ENCODE measurements at places on chromosomes 6 and 20.

GRCh38 chr6:105618247-105618646, 215.4 kb upstream of the PREP start:
- no peak for DNase-seq

- DNase-seq, result no peak
Measured at GRCh38 chr6:120112980-120113379, 763.4 kb upstream of the MAN1A1 start.

GRCh38 chr6:161227004-161227960, 46.6 kb downstream of the AGPAT4 start:
- no peak for DNase-seq

DNA sequence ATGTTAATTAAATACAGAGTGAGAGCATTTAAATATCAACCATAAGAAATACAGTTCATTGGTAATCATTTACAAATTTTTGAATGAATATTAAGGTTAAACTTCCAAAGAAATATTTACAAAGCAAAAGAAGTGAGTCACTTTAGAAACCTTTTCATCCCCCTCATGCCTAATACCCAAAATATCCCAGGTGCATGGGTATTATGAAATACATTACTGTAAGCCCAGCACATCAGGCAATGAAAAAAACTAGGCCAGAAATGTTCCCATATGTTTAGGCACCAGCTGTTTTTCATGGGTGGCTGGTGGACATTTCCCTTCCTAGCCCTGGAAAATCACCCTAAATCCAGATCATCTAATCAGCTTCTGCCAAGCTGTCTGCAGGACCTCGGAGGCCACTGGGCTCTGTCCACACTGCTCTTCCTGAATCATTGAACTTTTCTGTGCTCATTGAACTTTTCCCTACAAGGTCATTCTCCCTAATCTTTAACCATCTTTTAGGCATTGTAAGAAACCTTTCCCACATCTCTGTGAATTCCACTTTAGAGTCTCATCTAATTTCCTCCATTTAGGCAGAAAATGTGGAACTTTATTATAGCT, 145.3 kb upstream of the STXBP5 start:
- DNase-seq, result no peak

GRCh38 chr6:23170049-23170448, 600.7 kb downstream of the HDGFL1 start:
- no peak for DNase-seq

- no peak for DNase-seq
Measured at GRCh38 chr6:130676077-130676772, 151.0 kb upstream of the SMLR1 start.

DNA sequence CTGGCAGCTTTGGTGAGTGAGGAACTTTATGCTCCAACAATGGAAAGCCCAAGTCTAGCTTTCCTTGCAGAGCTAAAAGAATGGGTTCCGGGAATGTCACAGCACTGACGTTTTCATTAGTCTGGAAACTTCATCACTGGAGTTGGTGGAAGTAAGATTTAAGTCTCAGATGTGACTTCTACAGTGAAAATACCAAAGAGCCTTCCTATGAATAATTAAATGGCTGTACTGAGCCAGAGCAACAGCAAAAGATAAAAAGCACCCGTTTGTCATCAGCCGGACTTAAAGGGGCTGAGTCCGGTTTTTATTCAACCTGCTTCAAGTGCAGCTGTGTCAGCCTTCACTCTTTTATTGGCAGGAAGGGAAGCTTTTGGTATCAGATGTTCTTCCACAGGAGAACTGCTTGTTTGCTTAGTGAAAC, 46.5 kb upstream of the SHLD1 start:
- DNase-seq, result no peak

DNA sequence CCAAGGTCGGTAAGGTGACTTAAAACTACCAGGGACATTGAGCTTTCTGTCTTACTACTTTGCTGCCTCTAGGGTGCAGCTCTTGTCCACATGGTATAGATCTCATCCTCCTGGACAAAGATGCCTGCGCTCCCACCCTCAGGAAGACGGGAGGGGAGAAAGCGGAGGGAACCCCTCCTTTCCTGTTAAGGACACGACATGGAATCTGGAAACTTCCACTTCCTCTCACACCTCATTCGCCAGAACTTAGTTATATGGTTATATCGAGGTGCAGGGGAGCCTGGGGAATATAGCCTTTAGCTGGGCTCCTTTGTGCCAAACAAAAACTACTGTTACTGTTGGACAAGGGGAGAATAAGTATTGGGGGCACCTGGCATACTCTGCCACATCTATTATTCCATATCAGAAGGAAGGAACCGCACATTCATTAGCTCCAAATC, 224.3 kb upstream of the TSHZ2 start:
- DNase-seq, result no peak

DNA sequence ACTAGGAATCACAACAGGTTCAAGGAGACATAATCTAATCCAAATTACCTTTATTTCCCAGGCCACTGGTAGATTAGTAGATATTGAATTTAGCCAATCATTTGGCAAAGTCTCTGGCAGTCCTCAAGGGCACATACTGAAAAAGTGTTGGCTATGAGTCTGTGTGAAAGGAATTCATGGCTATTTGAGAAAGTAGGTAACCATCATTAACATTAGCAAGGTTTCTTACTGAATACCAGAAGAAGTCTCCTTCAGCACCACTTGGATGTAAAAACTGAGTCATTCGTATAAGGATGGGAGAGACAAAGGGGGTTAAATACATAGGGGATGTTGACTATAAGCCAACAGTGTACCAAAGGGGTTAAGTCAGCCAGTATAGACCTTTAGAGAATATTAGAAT, 36.7 kb downstream of the AGPAT4 start:
- no peak for DNase-seq

DNA sequence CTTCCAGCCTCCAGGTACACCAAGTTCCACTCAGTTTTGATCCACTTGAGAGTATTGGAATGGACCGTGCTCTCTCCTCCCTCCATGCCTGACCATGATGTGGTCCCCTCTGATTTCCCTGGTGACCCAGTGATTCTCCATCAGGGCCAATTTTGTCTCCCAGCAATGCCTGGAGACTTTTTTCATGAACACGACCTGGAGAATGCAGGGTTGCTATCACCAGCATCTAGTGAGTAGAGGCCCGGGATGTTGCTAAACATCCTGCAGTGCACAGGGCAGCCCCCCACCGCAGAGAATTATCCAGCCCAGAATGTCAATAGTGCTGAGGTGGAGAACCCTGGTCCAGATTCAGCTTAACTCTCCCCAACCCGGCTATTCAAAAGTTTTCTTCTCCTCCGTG, 134.0 kb upstream of the RREB1 start:
- DNase-seq, result no peak

- DNase-seq, result no peak
Measured at GRCh38 chr6:68013780-68014515, 621.1 kb upstream of the ADGRB3 start.

DNA sequence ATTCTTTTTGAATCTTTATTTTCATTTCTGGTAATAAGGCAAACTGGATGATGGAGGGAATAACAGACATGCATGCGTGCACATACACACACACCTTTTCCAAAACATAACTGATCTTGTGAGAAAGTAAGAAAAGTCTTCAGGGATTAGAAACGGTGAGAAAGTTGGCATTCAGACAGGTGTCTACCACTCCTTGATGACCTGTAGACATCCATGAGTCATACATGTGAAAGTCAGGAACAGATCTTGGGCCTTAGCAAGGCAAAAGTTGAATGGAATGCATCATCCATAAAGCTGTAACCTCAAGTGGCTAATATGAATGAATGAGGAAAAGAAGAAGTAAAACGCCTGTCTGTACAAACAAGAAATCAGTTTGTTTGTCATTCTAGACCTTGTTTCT, 97.3 kb downstream of the GRIK2 start:
- DNase-seq, result no peak

GRCh38 chr20:24950128-24950835, 1.2 kb downstream of the CST7 start:
- no peak for DNase-seq

GRCh38 chr6:117483645-117484016, 1.2 kb downstream of the DCBLD1 start:
- no peak for DNase-seq

- no peak for DNase-seq
Measured at GRCh38 chr6:139508023-139508422, 133.6 kb upstream of the CITED2 start.

GRCh38 chr20:35192118-35192872, 20.4 kb downstream of the PROCR start:
- no peak for DNase-seq

DNA sequence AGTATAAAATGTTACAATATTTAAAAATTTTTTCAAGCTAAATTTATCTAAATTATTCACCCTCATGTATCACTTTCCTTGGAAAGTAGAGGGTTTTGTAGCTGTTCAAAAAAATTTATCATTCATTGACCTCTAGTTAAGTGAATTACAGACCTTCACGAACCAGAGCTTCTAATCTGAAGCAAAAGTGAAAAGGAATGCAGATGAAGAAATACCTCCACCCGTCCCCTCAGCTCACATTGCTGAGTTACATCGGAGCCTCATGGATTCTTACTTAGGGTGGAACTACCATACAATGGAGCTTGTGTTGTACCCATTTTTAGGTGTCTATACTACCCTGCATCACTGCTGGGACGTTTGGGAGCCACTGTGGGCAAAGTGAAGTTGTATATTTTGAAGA, 146.2 kb upstream of the NEDD9 start:
- DNase-seq, result no peak
